Neural crest cell (in vitro differentiated cells): ENCODE measurements at places on chromosomes 5 and 9.

DNA sequence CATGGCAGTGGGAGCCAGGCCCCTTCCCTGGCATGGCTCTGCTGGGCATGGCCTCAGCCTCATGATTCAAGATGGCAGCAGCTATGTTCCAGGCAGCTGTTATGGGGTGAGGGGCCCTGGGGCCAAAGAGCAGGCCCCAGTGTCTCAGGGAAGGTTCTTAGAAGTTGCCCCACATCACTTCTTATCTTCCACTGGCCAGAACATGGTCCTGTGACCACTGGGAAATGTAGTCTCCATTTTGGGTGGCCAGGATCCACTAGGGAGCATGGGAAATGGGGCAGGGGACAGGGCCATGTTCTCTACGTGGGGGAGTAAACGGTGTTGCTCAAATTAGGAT is 18.3 kb downstream of the SUSD3 start:
- DNase-seq = no peak

- no peak for DNase-seq
Measured at GRCh38 chr5:94793113-94793815, 174.8 kb downstream of the SLF1 start.

DNA sequence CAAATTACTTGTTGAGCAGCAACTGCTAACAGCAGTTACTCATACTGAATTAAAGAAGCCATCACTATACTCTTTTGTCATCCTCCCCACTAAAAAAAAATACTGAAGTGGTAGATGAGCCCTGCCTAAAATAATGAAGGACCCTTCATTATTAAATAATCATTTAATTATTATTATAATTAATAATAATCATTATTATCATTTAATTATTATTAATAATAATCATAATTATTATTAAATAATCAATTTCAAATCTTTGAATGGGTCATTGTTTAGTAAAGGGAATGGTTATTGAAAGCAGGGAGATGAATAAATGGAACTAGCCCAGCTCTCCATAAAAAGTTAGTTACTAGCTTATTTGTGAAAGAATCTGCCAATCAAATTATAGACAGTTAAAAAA is 396.4 kb downstream of the NFIB start:
- DNase-seq = no peak

GRCh38 chr9:87812375-87813118 is 70.1 kb upstream of the SPATA31E1 start:
- DNase-seq = no peak

GRCh38 chr5:103669615-103670014 is 107.0 kb upstream of the NUDT12 start:
- no peak for DNase-seq

DNA sequence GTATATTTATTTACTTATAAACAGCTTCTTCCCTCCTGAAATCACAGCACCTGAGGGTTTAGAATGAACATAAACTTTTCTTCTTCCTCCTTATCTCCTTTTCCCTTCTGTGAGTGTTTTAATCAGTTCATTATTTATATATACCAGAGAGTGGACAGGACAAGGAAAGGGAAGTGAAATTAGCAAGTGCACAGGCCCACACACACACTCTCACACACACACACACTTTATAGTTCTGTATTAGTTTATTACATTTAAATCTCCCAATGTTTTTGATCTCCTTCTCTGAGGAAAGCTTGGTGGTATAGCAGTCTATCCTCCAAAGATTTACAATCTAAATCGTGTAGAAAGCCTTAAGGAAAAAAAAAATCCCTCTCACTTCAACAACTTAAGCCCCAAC is 353.5 kb downstream of the NDUFS4 start:
- DNase-seq = no peak

DNA sequence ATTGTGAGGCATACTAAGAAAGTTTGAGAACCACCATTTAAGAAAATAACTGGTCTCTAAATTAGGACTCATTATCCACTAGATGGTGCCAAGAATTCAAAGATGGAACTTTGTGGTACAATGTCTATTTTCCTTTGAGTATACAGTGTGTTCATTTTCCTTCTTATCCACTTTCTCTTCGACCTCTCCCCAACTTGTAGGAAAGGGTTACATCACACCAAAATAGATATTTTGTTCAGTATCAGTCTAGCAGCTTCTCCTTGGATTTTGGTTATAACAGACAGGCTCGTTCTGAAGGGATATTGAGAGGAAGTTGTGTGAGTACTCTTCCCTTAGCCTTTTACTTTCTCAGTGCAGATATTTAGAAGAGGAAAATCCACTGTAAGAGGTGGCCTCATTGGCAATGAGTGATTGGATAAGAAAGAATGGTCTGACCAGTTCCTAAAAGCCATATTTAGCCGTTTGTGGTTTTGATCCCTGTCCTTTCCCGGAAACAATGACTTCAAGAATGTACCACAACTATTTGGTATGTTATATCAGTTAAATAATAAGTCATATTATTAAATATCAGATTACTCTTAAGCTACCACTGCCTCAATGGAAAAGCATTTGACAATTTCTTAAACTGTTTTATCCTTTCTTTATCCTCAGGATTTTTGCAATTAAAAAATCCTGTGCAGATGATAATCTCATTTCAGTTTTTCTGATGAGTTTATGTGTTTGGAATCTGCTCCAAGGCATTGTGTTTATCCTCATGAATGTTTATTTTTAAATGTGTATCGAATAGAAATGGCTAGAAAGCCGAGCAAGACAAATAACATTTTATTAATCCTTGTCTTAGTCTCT is 69.0 kb upstream of the GRAMD2B start:
- no peak for DNase-seq

GRCh38 chr5:139636207-139636792 is 11.8 kb upstream of the CXXC5 start:
- no peak for DNase-seq

- peak; percentile 8 for DNase-seq
Measured at GRCh38 chr5:36150676-36151433, 832 bp downstream of the LMBRD2 start.

DNA sequence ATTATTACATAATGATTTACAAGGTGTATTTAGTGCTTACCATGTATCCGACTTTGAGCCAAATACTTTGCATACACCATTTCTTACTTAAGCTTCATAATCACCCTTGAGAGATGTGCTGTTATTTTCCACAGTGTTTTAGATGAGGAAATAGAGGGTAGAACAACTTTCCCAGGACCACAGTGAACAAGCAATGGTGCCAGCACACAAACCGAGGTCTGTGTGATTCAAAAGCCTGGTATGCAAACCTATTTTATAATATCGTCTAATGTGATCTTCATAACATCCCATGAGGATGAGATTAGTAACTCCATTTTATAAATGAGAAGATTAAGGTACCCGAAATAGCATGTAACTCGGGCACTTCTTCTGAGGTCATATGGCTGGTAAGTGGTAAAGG is 294.7 kb downstream of the NSG2 start:
- DNase-seq = no peak

GRCh38 chr9:91809581-91810285 is 140.3 kb downstream of the ROR2 start:
- DNase-seq = no peak

- no peak for DNase-seq
Measured at GRCh38 chr5:45677524-45677923, 18.7 kb downstream of the HCN1 start.

DNA sequence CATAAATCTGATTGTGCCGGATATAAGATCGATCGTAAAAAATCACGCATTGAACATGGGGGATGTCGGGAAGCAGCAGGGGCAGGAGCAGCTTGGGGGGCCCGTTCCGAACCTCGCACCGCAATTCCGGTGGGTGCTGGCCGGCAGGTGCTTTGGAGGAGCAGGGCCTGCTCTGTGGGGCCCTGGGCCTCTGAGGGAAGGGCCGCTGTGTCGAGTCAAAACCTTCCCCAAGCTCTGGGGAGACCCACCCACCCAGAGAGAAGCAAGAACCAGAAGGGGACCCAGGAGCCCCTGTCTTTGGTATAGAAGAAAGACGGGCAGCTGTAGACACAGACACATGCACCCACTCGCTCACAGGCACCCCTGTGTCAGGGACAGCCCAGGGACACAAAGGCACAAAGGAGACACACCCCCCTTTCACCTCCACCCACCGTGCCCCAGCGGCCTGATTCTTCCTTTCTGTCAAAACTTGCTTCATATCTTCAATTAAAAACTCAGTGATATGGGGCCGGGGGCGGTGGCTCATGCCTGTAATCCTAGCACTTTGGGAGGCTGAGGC is 49.4 kb upstream of the ZBTB43 start:
- no peak for DNase-seq

DNA sequence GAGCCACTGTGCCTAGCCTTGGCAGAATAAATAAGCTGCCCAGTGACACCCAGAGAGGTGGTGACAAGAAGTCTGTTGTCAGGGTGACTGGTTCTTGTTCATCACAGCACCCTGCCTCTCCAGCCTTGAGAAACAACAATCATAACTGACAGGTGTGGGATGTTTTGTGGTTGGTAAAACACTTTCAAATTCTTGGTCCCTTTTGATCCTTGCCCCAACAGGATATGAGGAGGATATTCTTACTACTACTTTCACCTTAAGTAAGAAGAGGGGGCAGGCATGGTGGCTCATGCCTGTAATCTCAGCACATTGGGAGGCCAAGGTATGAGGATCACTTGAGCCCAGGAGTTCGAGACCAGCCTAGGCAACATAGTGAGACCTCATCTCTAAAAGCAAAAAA is 14.2 kb upstream of the FRRS1L start:
- no peak for DNase-seq

DNA sequence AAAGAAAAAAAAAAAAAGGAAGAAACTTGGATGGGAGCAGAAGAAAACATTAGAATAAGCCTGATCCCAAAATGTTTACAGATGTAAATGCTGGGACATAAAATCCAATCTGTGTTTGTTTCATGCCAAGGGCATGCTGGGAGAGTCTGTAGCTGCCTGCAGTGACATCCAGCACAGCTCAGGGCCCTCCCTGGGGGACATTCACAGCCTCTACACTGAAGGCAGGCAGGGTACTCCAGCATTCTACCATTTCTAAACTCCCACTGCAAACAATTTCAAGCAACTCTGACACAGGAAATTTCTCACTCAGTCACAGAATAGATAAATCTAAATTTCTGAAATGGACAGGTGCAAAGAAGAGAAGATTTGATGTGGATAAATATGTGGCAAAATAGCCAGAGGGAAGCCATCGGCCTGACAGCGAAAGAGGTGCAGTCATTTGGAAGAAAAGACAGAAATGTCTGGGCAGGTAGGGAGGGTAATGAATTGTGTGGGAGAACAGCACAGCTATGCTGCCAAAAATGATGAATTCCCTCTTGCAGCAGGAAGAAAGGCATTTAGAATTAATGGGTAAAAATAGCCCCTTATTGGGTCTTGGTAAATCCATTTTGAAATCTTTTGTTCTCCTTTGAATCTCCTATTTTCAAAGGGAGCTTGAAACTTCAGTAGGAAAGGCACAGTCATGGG is 199.4 kb downstream of the MED10 start:
- no peak for DNase-seq

DNA sequence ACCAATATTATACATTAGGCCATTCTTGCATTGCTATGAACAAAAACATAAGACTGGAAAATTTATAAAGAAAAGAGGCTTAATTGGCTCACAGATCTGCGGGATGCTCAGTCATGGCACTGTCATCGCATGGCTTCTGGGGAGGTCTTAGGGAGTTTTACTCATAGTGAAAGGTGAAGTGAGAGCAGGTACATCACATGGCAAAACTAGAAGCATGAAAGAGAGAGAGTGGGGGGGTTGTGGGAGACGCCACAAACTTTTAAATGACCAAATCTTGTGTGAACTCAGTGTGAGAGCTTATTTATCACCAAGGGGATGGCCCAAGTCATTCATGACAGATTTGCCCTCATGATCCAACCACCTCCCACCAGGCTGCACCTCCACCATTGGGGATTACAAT is 398.3 kb upstream of the EDIL3 start:
- no peak for DNase-seq

DNA sequence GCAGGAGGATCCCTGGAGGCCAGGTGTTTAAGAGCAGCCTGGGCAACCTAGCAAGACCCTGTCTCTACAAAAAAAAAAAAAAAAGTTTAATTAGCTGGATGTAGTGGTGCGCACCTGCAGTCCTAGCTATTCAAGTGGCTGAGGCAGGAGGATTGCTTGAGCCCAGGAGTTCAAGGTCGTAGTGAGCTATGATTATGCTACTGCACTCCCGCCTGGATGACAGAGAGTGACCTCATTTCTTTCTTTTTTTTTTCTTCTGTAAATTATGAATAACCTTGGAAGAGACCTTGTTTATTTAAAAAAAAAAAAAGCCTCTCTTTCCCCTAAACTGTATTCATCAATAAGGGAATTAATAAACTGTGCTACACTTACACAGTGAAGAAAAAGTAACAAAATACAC is 43.6 kb upstream of the SLC30A5 start:
- no peak for DNase-seq

DNA sequence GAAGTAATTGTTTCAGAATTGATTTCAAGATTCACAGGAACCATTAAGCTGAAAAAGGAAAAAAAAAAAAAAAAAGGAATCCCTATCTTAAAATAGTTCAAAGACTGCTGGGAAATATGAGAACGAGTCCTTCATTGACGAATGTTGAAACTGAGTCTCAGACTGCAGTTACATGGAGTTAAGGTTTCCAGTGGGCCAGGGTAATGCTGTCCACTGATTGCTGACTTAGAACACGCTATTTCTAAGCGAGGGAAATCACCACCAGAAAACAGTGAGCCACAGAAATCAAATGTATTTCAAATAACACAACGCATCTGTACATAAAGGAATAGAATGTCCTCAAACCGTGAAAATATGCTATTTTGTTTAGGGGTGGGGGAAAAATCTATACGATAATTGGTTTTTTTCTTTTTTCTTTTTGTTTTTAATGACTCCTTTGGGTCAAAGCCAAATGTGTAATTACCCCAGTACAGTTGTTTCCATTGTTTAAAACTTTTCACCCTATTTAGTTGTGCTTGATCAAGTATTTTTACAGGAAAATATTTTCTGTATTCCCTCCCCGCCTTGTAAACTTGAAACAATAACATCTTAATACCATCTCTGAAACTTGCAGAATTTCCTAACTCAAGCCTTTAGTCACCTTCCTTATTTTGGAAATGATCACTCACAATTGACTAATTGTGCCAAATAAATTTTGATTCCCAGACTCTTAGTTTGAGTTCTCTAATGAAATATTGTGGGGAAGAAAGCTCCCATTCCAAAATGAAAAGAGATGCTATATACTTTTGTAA is 208.3 kb downstream of the MCTP1 start:
- DNase-seq = no peak

GRCh38 chr9:131963072-131964030 is 116.3 kb downstream of the MED27 start:
- no peak for DNase-seq

DNA sequence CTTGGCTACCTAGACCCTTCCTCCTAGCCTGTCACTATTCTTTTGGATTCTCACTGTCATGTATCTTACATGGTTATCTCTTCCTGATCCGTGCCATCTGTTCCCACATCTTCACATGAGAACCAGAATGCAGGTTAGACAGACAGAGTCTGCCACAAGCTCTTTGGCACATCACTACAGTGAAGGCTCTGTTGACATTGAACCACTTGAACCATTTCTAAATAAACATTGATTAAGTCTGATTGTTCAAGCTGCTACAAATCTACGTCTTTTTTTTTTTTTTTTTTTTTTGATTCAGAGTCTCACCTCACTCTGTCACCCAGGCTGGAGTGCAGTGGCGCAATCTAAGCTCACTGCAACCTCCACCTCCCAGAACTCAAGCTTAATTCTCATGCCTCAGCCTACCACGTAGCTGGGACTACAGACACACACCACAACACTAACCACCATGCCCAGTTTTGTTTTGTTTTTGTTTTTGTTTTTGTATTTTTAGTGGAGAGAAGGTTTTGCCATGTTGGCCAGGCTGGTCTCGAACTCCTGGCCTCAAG is 85.1 kb upstream of the LRRTM2 start:
- DNase-seq = no peak
